GM12878 (cell line): ENCODE measurements at places on chromosomes 16 and 17. TPM values are rescaled to one million over a fixed set of nuclear protein-coding genes. Genes with fewer than 3 reads are reported as not detected.

- no peaks in the 10 kb centered on the region for H3K4me1 ChIP-seq
- H3K27ac ChIP-seq: no peak overlapping the region
- no peaks in the 10 kb centered on the region for H3K36me3 ChIP-seq
- no peak for DNase-seq
- H3K27me3 ChIP-seq: no peaks in the 10 kb centered on the region
Observed at GRCh38 chr16:60739737-60740683, 1296.2 kb downstream of the CDH8 start.

- H3K36me3 ChIP-seq: no peaks in the 10 kb centered on the region
- no peak overlapping the region for H3K27ac ChIP-seq
- H3K4me3 ChIP-seq: no peak overlapping the region
- DNase-seq: no peak
Observed at GRCh38 chr16:1832838-1833454, 5.9 kb downstream of the FAHD1 start.

GRCh38 chr16:80695020-80695419 is 109.4 kb downstream of the CDYL2 start:
- no peak overlapping the region for H3K4me3 ChIP-seq
- H3K27me3 ChIP-seq: no peaks in the 10 kb centered on the region
- H3K36me3 ChIP-seq: no peaks in the 10 kb centered on the region
- no peak for DNase-seq

- no peaks in the 10 kb centered on the region for H3K27me3 ChIP-seq
- H3K36me3 ChIP-seq: no peaks in the 10 kb centered on the region
- no peaks in the 10 kb centered on the region for H3K4me1 ChIP-seq
- H3K27ac ChIP-seq: no peak overlapping the region
- no peak overlapping the region for H3K4me3 ChIP-seq
- DNase-seq: no peak
Observed at GRCh38 chr16:88432753-88433152, 20.3 kb upstream of the ZFPM1 start.

- no peak overlapping the region for H3K4me3 ChIP-seq
- no peaks in the 10 kb centered on the region for H3K27me3 ChIP-seq
Observed at GRCh38 chr16:69017036-69017783, 88.2 kb upstream of the HAS3 start.

DNA sequence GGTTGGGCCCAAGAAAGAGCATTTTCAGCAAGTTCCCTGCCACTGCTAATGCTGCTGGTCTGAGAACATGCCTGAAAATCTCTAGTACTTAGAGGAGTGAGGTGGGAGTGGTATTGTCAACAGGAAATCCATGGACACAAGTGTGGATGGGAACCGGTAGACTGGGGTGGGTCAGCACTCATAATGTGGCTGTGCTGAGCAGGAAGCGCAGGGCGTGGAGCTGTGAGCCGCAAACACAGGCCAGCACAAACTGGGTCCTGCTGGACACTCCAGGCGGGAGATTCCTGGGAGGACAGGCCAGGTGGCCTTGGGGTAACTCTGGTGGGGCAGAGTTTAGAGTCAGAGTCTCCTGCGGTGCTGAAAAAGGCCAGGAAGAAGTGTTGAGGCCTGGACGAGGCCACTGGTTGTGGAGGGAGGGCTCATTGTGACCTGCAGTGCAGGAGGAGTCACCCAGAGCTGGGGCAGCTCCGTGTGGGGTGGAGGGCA is 62.6 kb downstream of the BANP start:
- no peaks in the 10 kb centered on the region for H3K27me3 ChIP-seq
- no peak overlapping the region for H3K27ac ChIP-seq
- no peak for DNase-seq
- no peak overlapping the region for H3K4me3 ChIP-seq
- no peaks in the 10 kb centered on the region; the same call in none of the 2 replicates for H3K36me3 ChIP-seq

TMEM235 gene
- not detected in 2 replicates for polyA plus RNA-seq

GRCh38 chr17:29157310-29157709 is 22.9 kb downstream of the MYO18A start:
- DNase-seq: no peak
- no peaks in the 10 kb centered on the region for H3K27me3 ChIP-seq

- H3K4me1 ChIP-seq: peaks cover 9% of the 10 kb centered on the region
- H3K27ac ChIP-seq: no peak overlapping the region
- H3K27me3 ChIP-seq: no peaks in the 10 kb centered on the region
- H3K4me3 ChIP-seq: no peak overlapping the region
- H3K36me3 ChIP-seq: no peaks in the 10 kb centered on the region
Observed at GRCh38 chr16:785563-786535, 2.3 kb downstream of the RPUSD1 start.

KRT13 gene
- polyA plus RNA-seq: not detected in 2 replicates

OMG gene
- polyA plus RNA-seq: 0.75 and 0.96 TPM in 2 replicates
